AG10803 (cell line): ENCODE measurements at places on chromosomes 3 and 15.

- DNase-seq = no peak
Observed at GRCh38 chr15:93477188-93477587, 388.2 kb upstream of the RGMA start.

- DNase-seq = no peak
Observed at GRCh38 chr15:34900748-34901147, 68.8 kb downstream of the AQR start.

GRCh38 chr15:39644136-39644535, 63.3 kb downstream of the THBS1 start:
- DNase-seq = no peak

DNA sequence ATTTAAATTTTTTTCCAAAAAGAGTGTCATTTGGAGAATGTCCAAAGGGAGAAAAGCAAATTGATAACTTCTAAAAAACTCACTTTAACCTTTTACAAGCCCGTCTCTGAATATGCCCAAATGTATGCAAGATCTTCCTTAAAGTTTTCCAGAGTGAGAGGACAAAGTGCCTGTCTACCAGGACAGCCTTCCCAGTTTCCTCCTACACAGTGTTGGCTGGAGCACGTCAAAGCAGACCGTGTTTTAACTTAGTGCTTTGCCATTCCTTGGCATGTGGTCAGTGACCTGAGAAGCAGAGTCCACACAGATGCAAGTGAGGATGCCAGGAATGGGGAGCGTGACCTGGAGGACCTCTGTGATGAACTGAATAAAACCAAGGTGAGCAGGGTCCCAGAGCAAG, 245.7 kb downstream of the FAM43A start:
- peak; percentile 9 for DNase-seq

DNA sequence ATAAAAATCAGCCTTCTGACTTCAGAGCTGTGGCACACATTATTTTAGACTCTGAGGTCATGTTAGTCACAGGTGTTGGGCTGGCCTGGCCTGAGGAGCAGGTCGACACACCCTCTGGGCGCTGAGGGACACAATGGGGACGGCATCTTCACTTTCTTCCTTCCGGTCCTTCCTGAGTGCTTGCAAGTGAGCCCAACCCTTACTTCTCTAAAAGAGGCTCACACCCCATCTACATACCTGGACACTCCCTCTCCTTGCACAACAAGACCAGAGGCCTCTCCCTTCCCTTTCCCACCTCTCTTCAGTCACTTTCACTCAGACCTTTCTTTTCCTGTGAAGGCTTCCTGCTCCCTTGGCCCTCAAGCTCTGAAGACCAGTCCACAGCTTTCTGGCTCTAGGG, 85.4 kb downstream of the XXYLT1 start:
- no peak for DNase-seq

DNA sequence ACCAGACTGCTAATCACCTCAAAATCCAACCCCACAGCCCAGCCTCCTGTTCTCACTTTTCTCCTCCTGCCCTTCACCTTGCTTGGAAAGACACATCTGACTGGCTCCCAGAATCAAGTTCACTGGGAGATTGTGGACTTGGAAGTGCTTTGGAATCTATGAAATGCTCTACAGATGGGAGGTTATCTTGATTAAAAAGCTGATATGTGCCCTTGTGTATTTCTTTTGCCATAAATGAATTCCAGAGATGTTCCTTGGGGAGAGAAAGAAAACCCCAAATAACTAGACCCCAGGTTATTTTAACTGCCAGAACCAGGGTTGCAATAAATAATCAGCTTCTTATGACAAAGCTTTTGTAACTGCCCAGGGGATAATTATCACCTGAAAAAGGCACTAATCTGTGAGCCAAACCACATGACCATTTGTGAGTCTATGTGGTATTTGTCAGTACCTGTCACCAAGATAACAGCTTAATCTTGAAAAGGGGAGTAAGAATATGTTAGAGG, 21.7 kb upstream of the ARHGEF3 start:
- DNase-seq = no peak

DNA sequence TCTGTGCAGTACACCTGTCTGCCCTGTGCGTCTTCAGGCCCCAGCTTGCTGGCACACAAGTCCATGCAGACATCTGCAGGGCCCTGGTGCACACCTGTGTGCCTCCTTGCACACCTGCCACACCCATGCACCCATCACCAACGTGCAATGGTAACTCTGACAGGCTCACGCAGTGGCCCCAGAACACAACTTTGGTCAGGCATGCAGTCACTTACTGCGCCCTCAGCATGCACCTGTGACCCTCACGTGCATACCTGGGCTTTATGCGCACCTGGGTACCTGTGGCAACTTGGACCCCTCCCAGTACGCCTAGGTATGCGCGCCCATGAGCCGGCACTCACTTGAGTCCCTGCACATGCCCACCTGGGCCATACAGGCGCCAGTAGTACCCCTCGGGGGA, 1.7 kb downstream of the PLXND1 start:
- no peak for DNase-seq
